ENCODE measurements at places on chromosomes 7 and 10.

DNA sequence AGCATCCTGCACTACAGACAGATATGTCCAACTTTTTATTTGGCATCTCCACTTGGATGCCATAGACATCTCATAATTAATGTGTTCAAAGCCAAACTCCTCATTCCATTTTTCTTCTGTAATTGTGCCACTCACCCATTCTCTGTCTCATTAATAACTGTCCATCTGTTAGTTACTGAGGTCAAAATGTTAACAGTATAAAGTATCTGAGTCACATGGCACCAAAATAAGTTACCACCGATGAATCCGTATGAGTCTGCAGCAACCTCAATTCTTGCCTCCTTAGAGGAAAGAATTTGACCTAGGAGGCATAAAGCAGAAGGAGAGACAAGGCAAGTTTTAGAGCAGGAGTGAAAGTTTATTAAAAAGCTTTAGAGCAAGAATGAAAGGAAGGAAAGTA, 16.5 kb upstream of the NT5C3A start:
- no peak for DNase-seq

- DNase-seq = no peak
These were observed 50.1 kb downstream of the PDGFA start for GRCh38 chr7:469563-469961.

DNA sequence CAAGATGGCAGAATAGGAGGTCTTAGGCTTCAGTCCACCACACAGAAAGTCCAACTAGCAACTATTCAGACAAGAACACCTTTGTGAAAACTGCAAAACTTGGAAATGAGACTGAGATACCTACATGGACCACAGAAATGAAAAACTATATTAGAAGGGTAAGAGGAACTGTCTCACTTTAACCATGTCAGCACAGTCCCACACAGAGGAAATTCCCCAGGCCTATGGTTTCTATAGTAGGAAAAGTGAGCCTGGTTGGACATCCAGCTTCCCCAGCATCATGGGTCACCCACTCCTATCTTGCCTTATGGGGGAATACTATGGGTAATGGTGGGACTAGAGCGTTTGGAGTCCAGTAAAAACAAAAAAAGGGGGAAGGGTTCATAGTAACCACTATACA, 38.8 kb upstream of the CDK6 start:
- DNase-seq = no peak

- no peak for DNase-seq
These were observed 75.1 kb downstream of the CRPPA start for GRCh38 chr7:16345979-16346958.

DNA sequence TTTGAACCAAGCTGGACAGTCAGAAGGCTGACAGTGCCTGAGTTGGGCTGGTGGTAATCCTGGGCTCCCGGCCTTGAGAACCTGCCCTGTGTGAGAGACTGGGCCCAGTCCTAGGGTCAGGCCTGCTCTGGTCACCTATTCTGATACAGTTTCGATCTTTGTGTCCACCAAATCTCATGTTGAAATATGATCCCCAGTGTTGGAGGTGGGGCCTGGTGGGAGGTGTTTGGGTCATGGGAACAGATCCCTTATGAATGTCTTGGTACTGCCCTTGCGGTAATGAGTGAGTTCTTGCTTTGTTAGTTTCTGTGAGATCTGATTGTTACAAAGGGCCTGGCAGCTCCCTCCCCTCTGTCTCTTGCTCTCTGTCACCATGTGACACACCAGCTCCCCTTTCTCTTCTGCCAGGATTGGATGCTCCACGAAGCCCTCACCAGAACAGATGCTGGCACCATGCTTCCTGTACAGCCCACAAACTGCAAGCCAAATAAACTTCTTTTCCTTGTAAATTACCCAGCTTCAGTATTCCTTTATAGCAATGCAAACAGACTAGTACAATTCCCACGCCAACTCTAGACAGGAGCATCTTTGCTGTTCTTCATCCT, 111.8 kb upstream of the ZNF438 start:
- DNase-seq = no peak

- no peak for DNase-seq
These were observed 205.6 kb upstream of the TCF7L2 start for GRCh38 chr10:112744181-112745096.

DNA sequence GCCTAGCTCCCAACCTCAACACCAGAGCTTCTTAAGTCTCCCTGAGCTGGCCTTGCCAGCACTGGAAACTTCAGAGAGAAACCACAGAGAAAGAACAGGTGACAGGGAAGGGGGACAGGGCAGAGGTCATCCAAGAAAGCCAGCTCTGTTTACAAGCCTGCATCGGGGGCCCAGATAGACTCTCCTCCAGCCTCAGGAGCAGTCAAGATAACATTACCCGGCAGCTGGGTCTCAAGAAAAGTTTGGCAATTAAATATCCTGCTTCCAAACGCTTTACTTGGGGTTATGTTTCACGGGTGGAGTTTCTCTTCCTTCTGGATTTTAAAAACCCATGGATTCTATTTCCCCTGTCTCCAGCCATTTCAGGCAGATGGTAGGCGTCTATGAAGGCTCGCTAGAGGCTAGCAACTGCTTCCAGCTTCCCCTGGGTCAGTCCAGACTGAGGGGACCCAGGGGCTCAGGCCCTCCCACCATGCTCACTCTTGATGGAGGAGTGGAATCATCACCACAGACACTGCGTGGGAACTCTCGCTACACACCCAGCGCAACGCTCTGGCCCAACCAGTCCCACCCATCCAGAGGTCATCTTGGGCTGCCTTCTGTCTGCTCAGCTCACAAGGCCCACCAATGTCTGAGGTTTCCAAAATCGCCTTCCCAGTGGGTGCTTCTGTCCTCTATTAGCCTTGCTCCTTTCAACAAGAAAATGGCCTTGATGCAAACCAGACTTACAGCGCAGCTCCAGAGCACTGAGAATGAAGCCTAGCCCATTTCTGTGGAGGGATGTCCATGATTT, 48.8 kb downstream of the SH3PXD2A start:
- DNase-seq = no peak

DNA sequence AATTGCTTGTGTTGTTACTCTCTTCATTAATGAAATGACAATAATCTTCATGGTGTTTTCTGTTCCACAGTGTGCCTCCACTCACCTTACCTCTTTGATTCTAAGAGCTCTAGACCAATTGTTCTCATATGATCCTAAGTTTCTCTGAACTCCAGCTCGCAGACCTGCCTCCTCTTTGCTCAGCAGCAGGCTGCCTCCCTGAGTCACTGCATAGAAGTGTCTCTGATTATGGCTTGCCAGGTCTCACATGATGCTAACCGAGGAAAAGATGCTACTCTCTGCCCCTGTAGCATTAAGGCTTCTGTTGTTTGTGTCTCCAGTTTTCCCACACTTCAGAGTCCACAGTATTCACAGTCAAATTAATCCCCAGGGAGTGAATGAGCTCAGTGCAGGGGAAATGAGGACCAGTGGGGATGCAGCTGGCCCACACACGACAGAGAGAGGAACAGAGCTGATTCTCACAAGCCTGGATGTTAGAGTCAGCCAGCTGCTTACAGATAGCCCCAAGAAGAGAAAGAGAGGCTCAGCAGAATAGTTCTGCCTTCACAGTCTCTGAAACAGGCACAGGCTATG, 145.9 kb upstream of the EGR2 start:
- no peak for DNase-seq

DNA sequence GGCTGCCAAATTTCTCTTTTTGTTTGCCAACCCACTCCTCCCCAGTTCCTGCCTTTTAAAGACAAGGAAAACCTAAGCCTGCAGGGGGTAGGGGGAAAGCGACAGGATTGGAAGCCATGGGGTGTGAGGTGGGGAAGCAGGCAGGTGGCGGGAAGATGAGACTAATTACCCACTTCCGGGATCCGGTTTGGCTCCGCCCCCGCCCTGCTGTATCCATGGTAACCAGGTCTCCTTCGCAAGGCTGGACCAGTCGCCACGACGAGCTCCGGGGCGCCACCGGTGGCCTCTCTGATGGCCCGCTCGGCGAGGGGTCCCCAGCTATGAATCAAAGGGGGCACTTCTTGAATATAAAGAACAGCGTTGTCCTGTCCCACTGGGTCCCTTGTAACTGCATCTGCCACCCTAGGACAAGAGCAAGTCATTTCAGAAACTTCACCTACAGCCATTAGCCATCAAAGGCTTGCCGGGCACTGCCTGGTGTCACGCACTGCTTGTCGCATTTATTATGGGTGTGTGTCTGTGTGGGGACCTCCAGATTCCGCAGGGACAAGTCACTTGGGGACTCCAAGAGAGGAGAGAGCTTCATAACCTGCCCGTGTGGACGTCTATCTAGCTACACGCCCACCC, 55.4 kb upstream of the LMTK2 start:
- DNase-seq = peak; percentile 14

- no peak for DNase-seq
These were observed 133.6 kb upstream of the COL1A2 start for GRCh38 chr7:94261067-94261466.

DNA sequence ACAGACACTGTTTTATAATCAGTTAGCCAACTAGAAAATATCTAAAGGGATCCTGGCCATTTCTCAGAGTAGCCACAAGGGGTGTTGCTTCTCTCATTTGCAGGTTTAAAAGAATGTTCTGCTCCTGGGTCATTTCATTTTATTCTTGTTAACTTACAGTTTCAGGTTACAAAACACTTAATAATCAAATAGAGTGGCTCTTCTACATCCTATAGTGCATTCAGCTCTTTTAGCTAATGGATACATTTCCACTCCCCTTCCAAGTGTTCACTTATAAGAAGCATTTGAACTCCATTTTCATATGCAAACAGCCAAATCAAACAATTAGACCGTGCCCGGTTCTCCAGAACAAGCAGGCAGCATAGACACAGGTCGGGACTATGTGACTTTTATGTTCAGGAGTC, 117.5 kb downstream of the TRIL start:
- DNase-seq = no peak

DNA sequence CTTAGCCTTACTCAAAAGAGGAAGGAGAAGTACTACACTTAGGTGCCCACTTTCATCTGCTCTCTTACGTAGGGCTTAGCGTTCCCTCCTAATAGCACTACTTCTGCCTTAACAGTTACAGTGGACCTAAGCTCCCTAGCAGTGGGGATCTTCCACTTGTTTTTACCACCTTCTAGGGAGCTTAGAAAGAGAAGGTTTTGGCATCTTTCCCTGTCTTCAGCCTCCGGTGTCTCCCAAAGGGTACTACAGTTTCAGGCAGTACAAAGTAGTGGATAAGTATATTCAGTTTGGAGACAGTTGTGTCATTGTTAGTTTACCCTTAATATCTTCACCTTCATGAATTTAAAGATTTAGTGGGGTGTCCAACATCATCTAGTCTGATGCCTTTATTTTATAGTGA, 14.6 kb downstream of the CHRM2 start:
- no peak for DNase-seq

DNA sequence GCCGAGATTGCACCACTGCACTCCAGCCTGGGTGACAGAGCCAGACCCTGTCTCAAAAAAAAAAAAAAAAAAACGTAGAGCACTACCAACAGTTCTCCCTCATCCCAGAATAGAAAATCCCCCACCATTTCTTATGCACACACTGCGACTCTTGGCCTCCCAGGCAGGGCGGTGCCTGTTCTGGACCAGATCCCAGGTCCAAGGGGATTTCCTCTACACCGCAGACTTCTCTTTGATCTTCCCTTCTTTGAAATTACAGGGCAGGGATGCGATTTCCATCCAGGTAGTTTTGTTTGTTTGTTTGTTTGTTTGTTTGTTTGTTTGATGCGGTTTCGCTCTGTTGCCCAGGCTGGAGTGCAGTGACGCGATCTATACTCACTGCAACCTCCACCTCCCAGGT, 91.8 kb downstream of the SEPTIN14 start:
- no peak for DNase-seq

- no peak for DNase-seq
These were observed 270.1 kb downstream of the CACNA2D1 start for GRCh38 chr7:82173400-82174021.

- no peak for DNase-seq
These were observed 46.7 kb upstream of the TEX47 start for GRCh38 chr7:88842201-88842600.

DNA sequence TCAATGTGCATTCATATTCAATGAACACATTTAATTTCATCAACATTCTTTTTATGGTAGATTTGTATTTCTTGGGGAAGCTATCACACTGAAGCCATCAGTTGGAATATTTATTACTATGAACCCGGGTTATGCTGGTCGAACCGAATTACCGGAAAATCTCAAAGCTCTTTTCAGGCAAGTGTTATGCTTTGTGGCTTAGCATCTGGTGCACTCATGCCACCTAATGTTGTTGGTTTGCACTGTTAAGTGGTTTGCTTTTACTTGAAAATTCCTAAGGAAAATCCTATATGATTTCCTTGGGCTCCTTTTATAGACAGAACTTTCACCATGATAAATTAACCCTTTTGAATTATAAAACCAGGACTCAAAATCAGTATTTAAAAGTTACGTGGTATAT, 147.9 kb downstream of the DNAH11 start:
- no peak for DNase-seq

- DNase-seq = peak; percentile 17
These were observed 637 bp downstream of the HSPA14 start for GRCh38 chr10:14838582-14839304.

DNA sequence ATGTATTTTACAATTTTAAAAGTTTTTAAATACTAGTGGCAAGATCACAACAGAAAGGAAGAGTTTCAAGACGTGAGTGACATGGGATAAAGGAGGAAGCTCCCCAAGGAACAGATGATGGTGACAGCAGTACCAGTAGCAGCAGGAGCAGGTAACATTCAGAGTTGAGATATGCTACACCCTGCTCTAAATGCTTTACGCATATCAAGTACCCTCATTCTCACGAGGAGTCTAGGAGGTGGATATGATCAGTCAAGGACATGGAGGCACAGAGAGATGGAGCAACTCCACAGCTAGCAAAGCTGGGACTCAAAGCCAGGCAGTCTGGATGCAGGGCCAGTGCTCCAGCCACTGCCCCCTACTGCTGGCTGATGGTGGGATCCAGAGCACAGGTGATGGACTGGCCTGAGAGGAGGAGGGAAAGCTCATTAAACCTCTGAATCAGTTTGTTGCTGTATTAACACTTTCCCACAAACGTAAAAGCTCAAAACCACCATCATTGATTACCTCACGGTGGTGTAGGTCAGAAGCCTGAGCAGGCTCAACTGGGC, 17.5 kb downstream of the RP9 start:
- DNase-seq = no peak

- DNase-seq = no peak
These were observed 372.6 kb downstream of the LRMDA start for GRCh38 chr10:75803816-75804552.

DNA sequence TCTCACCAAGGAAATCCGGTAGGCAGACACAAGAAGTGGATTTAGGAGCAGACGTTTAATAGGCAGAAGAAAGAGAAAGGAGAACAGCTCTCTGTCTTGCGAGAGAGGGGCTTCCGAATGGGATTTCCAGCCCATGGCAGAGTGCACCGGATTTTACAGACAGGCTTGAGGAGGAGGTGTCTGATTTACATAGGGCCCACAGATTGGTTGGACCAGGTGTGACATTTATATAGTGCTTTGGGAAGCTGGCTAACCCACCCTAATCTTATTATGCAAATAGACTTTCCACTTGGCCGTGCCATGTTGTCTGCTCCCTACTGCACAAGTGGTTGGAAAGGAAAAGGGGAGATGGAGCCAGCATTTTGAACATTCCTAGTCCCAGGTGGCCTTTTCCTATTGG, 57.8 kb downstream of the ANKMY2 start:
- DNase-seq = no peak

- DNase-seq = no peak
These were observed 211.8 kb downstream of the NSUN6 start for GRCh38 chr10:18439601-18440000.

Measured in stimulated activated CD8-positive, alpha-beta memory T cell treated with anti-CD3 and anti-CD28 coated beads, Interleukin-2, amount 100 ng/mL, for 48 hours (primary cell).